SHP77 (cell line): ENCODE measurements at places on chromosomes 12 and 14.

DNA sequence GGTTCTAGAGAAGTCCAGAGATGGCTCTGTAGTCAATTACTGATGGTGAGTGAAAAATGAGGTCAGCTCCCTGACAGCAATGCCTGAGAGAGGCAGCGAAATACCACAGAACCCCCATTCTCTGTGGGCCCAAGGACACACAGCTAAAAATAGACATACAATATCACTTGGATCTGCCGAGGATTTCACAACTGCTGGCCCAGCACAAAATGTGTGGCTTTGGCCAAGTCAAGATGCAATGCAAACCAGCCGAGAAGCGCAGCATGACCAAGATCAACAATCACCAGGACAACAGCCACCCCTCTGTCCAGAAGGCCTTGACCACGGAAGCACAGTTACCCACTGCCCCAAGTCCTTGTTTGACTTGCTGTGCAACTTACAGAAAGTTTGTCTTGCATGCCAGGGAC lies 52.2 kb downstream of the CKAP4 start:
- no peak for DNase-seq

- DNase-seq: no peak
These were observed 517.6 kb upstream of the TMEM132C start for GRCh38 chr12:127749416-127749815.

DNA sequence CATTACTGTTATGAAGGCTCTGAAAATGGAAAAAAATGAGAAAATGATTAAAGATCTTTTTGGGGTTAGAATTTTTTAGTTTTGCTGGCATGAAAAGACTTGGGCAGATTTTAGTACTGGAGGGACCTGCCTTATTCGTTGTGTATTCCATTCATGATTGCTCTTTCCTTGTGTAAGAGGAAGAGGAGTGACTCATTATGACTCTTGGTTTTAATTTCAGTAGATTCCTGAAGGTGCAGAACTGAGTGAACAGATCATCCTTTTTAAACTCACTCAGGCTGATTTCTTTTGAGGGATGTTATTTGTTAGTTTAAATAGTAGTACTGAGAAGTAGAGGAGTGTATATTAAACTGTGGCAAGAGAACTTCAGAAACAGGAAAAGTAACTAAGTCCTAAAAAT lies 41.6 kb downstream of the AKAP6 start:
- DNase-seq: no peak

GRCh38 chr14:75479770-75480600 lies 42.3 kb upstream of the BATF start:
- DNase-seq: no peak

DNA sequence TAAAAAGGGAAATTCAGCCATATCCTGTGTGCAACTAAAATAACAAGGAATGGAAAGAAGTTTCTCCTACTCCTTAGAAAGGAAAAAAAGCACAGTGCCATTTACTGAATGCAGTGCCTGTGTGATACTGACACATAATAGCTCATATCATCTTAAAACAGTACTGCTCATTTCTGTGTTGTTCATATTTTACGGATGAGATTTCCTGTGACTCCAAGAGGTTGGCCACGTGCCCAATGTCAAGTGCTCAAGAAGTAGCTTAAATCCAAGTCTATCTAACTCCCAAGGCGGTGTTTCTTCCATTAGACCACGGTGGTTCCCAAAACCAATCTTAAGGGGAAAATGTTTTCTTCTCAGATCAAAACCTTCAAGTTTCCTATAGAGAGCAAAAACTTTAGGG lies 20.0 kb downstream of the MAP3K9 start:
- no peak for DNase-seq

DNA sequence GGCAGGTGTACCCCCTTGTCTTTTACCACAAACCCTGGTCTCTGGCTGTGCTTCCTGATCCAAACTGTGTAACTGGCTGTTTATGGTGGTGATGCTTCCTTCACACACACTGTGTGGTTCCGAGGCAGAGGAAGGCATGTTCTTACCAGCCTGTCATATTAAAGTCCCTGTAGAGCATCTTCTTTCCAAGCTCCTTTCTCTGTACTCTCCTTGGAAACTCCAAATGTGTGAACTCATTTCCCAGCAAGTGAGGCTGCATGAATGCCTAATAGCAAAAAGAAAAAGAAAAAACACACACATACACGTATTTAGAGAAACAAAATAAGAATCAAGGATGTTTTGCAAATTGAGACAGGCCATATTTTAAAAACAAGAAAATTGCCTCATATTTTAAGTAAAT lies 214.9 kb downstream of the PPM1H start:
- DNase-seq: no peak

DNA sequence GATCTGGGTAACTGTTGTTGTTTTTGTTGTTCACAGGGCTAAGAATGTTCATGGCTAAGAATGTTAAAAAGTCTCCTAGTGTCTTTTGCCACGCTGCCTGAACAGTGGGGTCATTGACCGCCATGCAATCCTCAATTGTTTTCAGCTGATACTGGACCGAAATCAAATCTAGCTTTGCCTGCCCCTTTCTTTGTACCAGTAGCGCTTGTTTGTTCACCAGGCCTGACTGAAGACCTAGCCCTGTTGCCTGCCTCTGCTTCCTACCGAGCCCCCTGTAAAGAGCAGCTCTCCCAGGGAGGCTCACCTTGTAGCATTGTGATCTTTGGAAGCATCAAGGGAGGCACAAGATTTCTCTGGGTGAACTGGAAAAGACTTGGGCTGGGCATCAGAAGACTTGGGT lies 6.7 kb downstream of the PSEN1 start:
- no peak for DNase-seq

DNA sequence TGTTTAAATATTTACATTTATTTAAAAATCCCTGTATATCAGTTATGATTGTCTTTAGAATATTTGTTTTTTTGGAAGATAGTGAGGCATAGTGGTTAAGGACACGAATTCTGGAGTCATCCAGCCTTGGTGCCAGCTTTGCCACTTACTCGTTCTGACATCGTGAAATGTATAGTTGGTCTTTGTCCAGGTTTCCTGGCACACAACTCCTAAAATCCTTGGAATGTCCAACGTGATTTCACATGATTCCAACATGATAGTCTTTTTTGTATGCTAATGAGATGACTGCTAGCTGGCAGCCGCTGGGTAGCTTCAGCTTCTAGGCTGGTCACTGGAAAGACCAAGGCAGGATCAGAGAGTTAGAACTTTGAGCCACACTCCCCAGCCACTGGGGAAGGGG lies 64.8 kb downstream of the PRICKLE1 start:
- no peak for DNase-seq

DNA sequence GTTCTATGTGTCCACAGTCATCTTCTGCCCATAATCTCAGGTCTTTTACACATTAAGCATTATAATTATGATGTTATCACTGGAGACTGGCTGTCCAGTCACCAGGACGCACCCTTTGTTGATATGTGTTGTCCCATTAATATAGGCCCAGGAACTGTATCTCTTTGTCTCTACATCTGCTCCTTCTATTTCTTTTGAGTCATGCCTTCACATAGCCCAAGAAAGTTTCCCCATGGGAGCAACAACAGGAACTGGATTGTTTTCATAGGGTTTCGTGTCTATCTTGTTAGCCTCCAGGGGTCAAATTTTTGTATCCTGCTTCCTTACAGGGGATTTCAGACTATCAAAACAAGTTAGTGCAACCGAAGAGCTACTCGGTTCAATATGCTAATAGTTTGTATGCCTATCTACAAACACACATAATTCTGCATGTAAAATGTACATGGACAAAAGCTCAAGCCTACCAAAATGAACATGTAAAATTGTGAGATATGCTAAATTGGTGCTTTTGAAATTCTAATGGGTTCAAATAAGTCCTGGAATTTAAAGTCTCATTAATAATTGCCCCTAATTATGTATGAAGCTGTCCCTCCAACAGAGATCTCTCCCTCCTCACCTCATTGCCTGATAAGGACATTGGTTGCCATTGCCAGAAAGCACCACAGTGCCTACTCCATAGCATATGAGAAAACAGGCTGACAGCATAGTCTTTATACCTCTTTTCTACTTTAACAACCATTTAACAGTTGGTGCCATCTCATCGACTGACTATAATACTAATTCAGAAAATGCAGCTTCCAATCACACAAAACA lies 99.8 kb upstream of the DIO2 start:
- no peak for DNase-seq

DNA sequence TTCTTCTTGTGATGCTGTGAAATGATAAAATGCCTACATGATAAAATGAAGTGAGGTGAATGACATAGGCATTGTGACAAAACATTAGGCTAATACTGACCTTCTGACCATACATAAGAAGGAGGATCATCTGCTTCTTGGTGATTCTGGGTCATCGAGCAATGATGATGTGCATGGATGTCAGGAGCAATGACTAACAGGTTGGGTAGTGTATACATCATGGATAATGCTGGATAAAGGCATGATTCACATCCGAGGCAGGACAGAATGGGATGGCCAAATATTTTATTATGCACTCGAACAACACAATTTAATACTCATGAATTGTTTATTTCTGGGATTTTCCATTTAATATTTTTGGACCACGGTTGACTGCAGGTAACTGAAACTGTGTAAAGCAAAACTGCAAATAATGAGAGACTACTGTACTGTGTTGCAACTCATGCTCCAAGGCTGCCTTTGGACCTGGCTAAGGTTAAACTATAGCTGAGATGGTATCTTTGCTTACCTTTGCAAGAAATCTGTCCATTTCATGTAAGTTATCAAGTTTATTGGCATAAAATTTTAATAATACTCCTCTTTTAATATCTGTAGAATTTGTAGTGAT lies 7.6 kb upstream of the SLC25A21 start:
- no peak for DNase-seq
